ENCODE measurements at places on chromosomes 3 and 15. TPM values are rescaled to one million over a fixed set of nuclear protein-coding genes. Genes with fewer than 3 reads are reported as not detected.

Gene FBXL2
- total RNA-seq = 31.0 TPM

Gene UNC13C
- not detected for total RNA-seq

Gene INTS14
- total RNA-seq = 40.2 TPM

Gene TERC
- total RNA-seq = 69.2 TPM

Gene TOMM70
- total RNA-seq = 33.3 TPM

Gene GALNT15
- total RNA-seq = 25.1 TPM

Gene DNAH12
- total RNA-seq = 0.12 TPM

Gene SAXO2
- total RNA-seq = not detected

DNA sequence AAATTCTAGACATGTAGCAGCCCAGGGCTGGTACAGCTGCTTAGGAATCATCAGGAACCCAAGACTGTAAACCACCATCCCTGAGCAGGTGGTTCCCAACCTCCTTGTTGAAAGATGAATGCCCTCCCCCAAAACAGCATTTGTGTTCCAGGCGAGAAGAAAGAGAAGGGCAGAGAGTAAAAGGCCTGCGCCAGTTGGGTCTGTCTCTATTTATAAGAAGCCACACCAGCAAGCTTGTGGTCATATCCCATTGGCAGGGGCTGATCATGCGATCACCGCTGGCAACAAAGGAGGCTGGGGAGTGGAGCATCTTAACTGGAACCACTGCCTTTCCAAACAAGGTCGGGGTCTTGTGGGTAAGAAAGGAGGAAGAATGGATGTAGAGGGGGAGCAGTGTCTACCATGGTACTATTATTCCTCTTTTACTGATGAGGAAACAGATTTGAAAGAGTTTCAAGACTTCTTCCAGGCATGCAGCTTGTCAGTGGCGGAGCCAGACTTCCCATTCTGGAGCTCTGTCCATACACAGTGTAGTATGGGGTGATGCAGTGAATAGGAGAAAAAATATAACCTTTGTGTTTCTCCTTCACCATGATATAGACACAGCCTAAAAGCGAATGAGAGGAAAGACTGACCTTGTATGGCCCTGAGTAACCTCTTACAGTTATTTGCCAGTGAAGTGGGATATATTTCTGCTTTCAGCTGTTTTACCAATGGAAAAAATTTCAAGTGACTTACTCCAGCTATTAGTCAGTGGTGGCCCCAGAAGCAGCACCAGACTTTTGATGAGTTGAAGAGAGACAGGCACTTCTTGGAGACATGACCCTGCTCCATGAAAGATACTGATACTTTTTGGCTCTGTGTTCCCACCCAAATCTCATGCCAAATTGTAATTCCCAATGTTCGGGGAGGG, 222.6 kb downstream of the ABHD5 start:
- no peak for DNase-seq

DNA sequence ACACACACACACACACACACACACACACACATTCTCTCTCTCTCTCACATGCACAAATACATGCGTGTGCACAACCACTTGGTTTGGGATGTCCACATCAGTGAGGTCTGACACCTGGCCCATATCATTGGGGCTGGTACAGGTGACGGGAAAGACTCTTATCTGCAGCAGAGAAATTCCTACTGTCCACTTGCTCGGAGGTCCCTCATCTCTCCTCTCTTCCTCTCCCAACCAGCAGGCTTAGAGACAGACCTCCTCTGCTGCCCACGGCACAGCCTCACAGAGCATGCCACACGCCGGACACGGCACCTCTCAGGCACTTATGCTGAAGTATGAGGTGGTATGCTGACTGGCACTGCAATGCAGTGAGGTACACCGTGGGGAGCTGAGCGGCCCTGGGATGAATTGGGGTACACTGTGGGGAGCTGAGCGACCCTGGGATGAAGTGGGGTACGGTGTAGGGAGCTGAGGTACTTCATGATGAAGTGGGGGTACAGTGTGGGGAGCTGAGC, 41.7 kb downstream of the MAGEF1 start:
- no peak for DNase-seq

GRCh38 chr15:82790321-82790720, 15.5 kb downstream of the FSD2 start:
- no peak for DNase-seq

- DNase-seq = no peak
Measured at GRCh38 chr3:159877924-159878323, 110.7 kb upstream of the IL12A start.

DNA sequence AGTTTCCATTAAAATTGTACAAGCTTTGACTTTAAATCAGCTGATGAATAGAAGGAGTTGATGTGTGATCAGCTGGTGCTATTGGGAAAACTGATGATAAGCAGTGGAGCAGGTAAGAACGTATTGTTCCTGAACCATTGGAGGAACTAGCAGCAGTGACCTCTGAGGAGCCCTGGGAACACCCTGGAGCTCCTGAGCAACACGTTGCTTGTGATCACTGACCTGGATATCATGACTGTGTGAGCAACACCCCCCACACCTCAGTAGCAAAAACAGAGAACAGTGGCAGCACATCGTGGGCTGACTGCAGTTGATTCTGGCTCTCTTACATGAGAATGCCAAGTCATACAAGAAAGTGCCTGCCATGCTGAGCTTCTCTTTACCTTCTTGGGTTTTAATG, 72.9 kb downstream of the BLM start:
- DNase-seq = no peak

- no peak for DNase-seq
Measured at GRCh38 chr3:10344147-10344943, 23.4 kb upstream of the SEC13 start.

GRCh38 chr3:50365080-50365841, 5.9 kb upstream of the TMEM115 start:
- no peak for DNase-seq

DNA sequence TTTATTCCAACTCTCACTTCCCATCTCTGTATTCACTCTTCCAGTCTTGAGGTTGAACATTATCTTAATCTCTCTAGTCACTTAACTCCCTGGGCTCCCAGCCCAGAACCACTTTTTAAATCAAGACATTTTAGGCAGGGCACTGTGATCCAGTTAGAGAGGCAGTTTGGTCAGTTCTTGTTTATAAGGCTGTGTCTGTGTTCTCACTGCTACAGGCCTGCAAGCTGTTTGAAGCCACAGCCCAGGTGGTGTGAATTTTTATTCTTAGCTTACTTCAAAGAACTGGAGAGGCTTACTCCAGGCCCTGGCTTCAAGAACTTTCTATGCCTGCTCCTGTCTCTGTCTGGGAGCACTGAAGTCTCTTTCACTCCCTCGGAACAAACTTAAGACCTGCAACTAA, 906.1 kb downstream of the CADM2 start:
- DNase-seq = no peak

DNA sequence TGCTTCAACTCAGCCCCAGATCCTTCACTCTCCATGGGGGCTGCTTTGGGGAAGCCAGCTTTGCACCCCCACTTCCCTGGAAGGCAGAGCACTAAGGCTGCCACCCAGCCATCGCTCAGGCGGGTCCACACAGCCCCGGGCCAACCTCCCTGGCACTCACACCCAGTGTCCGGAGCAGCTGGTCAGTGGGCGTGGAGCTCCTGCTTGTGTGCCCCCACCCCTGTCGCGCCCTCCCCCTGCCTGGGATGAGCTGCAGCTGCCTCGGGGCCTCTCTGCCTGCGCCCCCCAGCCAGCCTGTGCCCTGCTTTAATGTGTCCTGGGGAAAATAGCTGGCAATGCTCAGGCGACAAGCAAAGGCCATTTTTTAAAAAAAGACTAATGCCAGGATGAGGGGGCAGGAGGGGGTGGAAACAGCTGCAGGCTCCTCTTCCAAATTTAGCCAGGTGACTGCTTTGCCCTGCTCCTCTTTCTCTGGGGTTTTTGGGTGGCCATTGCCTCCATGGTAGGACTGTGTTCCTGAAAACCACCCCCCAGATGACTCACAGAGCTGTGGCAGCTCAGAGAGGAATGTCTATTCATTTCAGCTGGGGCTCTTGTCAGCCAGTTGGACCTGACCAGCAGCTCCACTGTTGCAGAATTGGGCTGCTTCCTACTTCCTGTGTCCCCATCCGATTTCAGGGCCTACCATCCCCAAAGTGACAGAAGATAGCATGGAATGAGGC, 65.0 kb downstream of the CEMIP start:
- DNase-seq = no peak

GRCh38 chr15:43872416-43873020, 45.7 kb downstream of the WDR76 start:
- peak; percentile 50 for DNase-seq

- DNase-seq = peak; percentile 79
Measured at GRCh38 chr3:40877631-40878463, 321.5 kb upstream of the CTNNB1 start.

DNA sequence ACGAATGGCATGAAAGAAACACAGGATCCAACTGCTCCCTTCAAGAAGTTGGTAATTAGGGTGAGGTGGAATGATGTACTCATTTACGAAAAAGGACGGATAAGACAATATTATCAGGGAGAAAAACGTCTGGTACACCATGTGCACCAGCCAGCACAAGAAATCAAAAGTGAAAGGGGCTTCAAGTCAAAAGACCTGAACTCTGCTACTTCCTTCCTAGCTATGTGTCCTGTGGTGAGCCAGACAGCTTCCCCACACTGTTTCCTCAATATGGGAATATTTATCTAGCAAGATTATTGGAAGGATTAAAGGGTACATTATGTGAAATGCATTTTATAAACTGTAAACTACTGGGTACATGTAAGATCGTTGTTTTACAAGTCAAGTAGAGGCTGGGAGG, 33.9 kb downstream of the RAB27A start:
- DNase-seq = no peak

DNA sequence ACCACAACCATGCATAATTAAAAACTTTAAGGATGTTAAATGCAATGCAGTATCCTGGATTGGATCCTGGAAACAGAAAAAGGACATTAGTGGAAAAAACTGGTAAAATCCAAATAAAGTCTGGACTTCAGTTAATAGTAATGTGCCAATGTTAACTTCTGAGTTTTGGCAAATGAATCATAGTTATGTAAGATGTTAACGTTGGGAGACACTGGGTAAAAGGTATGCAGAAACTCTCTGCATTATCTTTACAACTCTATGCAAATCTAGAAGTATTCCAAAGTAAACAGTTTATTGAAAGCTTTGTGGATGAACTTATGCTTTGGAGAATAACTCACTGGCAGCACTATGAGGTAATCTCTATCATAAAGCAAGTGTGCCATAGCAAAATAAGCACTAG, 357.4 kb downstream of the RORA start:
- no peak for DNase-seq

DNA sequence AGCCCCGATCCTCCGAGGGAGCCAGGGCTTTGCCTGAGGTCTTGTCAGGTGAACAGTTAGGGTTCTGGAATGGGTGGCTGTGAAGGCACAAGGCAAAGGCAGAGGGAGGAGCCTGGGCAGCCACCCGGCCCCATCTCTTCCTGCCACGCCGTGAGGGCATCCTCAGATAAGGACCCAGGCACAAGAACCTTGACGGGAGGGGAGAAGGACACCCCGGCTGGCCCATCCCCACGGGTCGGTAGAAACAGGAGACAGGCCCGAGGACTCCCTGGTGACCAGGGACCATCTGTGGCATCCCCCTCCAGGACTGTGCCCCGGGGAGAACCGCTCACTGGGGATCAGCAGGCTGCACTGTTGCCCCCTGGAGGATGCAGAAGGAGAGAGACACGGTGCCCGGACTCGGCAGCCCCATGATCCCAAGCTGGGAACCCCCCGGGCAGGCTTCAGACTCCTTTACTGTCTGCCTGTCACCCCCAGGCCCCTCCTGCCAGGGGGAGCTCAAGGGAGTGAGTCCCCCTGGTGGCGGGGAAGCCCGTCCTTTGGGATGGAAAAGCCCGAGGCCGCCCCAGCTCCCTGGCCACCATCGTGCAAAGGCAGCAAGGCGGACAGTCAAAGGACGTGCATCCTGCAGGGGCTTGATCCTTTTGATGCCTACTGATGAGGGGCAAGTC, 12.3 kb upstream of the PCSK6 start:
- DNase-seq = no peak

DNA sequence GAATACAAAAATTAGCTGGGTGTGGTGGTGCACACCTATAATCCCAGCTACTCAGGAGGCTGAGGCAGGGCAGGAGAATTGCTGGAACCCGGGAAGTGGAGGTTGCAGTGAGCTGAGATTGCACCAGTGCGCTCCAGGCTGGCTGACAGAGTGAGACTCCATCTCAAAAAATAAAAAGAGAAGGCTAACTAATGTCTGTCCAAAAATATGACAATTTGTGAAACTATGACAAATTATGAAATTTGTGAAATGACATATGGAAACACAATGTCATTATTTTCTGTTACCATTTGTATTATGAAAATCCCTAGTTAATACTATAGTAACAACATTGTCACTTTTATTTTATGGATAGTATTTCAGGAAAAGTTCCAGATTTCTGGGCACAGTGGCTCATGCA, 1306.3 kb upstream of the EPHA6 start:
- no peak for DNase-seq

GRCh38 chr3:38730281-38730680, 80.8 kb upstream of the SCN5A start:
- no peak for DNase-seq

DNA sequence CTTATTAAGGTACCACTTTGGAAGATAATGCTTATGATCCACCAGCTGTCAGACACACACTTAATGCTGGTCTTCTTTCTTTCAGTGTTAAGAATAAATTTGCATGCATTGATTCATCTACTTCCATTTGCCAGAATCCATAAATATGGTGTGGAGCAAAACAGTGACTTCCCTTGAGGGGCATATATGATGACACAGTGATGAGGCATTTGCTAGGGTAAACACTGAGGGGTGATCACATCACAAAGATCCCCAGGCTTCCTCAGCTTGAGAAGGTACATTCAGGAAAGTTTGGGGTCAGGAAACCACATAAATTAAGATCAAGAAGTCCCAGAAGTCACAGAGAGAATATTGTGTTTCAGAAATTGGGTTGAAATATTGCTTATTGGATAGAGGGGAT, 9.9 kb upstream of the ZBED2 start:
- DNase-seq = no peak

DNA sequence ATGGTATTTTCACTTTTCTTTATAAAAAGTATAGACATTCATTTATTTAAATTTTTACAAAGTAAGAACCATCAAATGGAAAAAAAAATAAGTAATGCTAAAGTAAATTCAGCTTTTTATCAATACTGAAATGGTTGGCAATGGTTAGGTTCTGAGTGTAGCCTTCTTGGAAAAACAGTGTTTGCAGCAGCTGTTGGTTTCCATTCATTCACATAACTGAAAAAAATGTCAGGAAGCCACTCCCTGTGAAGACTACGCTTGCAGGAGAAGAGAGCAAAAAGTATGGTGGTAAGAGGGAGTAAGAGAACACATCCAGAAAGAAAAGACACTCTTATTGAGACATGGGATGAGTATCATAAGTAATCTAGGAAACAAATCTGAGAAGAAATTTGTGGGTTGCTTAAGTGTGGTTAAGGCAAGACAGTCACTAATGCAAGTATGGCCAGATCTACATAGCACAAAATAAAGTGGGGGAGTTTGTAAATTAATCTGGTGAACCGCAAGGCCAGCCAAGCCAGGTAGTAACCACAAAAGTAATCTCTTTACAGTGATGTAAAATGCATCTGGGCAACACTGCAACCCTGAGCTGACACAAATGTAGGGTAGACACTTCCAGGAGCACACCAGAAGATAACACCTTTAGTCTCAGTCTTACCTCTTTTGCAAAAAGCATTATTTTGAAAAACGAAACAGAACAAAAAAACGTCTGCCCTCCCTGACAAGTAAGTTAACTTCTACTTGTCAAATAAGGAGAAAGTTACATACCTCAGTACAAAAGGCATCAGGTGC, 133.7 kb downstream of the IGSF11 start:
- no peak for DNase-seq

GRCh38 chr15:88800738-88801137, 2.5 kb upstream of the ACAN start:
- no peak for DNase-seq
